ENCODE measurements at places on chromosomes 3 and 15.

- DNase-seq = no peak
These were observed 62.6 kb upstream of the PDZRN3 start for GRCh38 chr3:73687106-73688004.

GRCh38 chr3:100104817-100105413 lies 9.4 kb downstream of the FILIP1L start:
- no peak for DNase-seq

DNA sequence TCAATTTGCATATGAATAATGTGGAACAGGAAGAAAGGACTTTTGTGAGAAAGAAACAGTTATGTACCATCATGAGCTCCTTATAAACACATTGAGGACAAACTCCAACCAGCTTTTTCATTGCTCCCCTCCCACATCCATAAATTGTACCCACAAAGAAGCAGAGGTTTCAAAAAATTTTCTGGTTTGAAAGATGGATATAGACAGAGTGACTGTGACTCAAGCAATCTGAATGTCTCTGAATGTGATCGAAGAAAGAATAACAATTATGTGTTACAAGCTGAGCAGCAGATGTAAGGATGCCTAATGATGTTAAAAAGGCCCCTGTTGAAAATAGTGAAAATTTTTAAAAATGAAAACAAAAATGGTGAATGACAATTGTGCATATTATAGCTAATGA lies 127.4 kb downstream of the TFG start:
- no peak for DNase-seq

DNA sequence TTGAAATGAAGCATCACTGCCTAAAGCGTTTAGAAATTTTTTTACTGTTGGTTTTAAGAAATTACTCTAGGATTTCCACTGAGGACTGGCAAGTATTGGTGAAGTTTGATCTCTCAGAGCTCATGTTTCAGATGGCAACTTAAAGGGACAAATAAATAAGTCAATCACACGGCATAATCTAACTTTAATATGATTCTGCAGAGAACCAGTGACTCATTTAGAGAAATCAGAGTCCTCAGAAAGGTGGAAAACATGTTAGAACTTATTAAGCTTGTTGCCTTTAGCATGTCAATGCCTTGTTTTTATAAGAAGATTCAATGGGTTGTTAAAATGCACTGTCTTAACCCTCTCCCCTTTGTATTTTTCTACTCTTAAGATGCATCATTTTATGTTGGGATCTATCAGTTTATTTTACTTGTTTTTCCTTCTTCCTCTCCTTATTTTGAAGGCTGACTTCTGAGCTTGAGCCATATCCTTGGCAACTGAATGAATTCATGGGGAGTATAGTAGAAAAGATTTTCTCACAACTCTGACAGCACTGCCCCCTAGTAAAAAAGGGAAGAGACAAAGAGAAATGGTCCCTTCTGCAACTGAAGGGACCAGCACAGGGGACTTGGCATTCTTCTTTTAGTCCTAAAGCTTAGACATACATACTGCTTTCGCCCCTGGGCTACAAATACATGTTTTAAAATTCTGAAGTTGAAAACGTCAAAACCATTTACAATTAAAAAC lies 431.2 kb downstream of the LPP start:
- DNase-seq = no peak

- no peak for DNase-seq
These were observed 48.1 kb upstream of the MAP4 start for GRCh38 chr3:48064292-48064829.

DNA sequence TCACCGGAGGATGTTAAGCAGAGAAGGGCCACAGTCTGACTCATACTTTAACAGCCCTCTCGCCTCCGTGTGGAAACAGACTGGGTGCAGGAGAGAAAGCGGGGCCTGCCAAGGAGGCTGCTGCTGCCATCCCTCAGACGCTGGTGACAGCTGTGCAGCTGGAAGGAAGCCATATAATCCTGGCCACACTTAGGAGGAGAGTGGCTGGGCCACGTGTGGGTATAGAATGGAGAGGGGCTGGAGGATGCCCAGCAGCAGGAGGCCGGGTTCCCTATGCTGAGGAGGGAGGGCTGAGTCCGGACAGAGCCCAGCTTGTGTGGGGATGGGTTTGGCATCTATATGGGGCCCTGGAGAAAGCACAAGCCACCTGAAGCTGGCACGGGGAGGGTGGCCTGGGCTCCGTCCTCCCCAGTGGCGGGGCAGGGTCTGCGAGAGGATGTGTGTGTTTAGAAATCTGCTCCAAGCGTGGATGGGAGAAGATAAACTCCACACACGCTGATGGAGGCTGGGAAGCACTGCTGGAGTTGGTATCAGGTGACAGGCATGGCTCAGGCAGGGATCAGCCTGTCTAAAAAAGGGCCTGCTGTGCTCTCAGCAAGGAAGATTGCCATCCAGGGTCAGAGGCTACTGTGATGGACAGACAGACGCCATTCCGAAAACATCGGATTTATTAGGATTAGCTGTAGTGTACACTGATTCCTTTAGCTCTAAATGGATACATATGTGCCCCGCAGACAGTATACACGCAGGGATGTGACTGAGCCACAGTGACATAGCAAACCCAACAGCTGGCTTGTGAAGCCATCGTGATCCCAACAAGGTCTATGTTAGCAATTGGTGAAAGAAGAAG lies 15.9 kb downstream of the ABTB1 start:
- DNase-seq = no peak

DNA sequence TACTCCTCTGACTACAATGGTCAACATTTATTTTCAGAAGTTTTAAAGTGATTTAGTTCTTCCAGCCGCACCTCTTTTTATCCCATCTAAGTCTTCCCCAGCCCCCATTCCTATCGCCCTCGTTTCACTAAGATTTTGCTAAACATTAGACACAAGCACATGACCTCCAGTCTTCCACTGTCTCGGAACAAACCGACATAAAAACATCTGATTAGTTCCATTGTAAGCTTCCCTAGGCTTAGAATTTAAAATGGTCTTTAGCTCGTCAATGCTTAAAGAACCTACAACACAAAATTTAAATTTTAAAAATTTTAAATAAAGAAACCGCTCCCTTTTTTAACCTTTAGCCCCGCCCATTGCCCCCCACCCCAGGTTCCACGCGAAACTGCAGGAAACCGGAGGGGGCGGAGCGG lies 284 bp upstream of the TSC22D2 start:
- no peak for DNase-seq

DNA sequence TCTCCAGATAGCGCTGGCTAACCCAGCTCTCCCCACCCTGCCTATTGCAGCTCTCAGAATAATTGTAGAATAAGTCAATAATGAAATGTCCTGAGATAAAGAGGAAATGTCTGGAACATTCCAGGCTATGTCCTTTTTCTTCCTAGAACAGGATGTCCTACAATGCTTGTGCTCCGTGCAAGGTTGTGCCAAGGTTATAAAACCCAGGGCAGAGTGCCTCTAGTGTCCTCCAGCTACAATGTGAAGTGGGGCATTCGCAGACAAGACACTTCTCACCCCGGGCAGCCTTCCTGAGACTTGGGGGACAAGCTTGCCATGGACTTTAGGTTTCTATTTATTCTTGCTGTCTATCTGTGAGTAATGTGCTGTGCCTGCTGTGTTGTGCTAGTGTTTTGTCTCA lies 900.6 kb downstream of the TUSC7 start:
- no peak for DNase-seq

- no peak for DNase-seq
These were observed 91.0 kb downstream of the LRTM1 start for GRCh38 chr3:54836871-54837270.

DNA sequence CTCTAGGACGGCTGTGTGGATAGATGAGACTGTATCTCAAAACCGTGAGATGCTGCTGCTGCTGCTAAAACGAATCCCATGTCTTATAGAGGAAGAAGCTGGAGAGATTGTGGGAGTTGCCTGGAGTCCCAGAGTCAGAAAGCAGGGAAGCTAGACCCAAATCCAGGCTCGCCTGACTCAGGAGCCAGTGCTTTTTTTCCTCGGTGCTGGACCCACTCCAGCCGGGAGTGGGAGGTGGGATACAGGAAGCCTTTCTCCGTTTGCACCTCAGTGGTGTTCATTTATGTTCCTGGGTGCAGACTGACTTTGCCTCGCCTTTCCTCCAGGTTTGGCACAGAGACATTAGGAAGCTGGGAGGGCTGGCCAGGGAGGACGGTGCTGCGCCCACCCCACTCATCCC lies 150.9 kb upstream of the LINGO1 start:
- DNase-seq = no peak

GRCh38 chr3:110815008-110815583 lies 256.5 kb upstream of the NECTIN3 start:
- DNase-seq = no peak

DNA sequence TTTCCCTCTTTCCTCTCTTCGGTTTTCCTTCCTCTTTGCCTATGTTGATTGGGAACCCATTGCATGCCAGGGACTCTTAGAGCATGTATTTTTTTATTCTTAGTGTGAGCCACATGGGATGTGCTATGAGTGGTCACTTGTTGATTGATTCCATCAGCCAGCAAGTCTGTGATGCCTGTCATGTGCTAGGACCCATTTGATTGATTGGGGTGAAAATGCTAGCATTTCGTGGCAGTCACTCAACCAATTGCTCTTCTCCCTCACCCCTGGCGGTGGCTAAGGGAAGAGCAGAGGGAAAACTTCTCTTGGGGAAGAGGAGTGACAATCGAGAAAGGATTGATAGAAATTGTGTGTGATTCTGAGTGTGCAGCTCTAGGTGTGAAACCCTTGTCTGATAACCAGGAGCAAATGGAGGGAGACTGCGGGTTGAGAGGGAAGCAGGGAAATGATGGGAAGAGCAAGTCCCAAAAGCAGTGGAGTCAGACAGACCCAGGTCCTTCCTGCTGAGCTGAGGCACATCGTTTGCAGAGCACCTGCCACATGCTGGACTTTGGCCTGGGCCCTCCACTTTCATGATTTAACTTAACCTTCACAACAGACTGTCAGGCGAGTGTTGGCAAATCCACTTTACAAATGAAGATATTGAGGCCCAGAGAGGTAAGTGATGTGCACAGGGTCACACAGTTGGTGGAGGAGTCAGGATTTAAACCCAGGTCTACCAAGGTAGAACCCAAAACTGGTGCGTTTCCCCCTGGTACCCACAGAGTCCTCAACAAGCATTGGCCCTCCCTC lies 40.0 kb downstream of the SLC6A11 start:
- no peak for DNase-seq

- DNase-seq = no peak
These were observed 148.8 kb upstream of the NUDT16 start for GRCh38 chr3:131232711-131233267.

- no peak for DNase-seq
These were observed 56.4 kb upstream of the TLE3 start for GRCh38 chr15:70153921-70154717.

GRCh38 chr3:5250467-5251195 lies 63.1 kb downstream of the EDEM1 start:
- no peak for DNase-seq

DNA sequence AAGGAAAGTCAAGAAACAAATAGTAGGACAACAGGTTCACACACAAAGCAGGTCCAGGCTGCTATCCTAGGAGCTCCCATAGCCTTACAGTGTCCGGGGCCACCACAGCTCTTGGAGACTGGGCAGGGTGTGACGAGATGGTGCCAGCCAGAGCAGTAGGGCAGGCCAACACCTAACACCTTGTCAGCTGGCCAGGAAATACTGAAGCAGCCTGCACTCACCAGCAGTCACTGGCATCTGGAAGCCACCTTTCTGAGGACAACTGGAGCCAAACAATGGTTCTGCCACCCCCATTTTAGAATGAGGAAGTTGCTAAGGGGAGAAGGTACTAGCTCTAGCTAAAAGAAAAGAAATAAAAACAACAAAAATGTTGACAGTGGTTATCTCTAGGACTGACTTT lies 47.2 kb downstream of the CCDC12 start:
- DNase-seq = no peak

GRCh38 chr3:64971602-64972001 lies 283.8 kb upstream of the ADAMTS9 start:
- no peak for DNase-seq

GRCh38 chr15:40415226-40415625 lies 9.6 kb downstream of the IVD start:
- no peak for DNase-seq

DNA sequence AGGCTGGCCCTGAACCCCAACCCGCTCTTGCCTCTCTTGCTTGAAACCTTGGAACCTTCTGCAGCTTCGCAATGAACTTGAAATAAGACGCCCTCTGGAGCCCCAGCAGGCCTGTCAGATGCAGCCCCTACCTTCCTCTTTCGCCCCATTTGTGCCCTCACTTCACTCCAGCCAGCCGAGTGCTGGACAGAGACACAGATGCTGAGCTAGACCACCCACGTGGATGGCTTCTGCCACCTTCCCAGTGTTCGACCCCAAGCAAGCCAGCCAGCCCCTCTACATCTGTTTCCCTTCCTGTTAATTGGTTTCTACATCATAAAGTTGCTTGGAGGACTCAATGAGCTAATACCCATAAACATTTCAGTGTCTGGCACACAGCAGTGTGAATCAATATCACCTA lies 23.8 kb upstream of the SNRPA1 start:
- DNase-seq = no peak

DNA sequence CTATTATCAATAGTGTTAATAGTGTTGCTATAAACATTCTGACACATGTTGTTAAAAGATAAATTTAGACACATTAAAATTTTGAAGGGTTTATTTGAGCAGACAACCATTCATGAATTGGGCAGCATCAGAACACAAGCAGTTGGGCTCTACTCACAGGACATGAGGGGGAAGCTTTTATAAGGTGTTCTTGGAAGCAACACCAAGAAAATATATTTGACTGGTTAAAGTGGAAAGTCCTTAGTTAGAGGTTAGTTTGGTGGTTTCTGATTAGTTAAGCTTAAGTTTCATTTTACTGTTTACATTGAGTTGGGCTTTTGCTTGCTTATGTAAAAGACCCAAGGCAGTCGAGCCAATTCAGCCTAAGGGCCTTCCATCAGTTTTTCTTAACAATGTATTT lies 220.7 kb downstream of the CD47 start:
- DNase-seq = no peak

DNA sequence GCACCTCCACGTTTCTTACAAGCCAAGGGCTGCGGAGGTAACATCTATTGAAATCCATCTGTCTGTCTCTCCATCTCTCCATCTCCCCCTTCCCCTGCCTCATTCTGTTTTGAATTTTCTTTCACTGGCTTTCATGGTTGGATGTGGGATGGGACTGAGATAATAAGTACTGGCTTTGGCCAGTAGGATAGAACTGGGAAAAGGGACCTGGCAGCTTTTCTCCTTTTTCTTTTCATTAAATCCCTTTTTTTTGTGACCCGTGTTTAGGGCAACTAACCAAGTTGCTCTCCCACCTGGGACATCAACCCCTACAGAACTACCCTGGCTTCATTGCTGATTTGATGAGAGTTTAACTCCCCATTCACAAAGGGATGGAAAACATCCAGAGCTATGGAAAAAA lies 66.8 kb upstream of the ADAMTSL3 start:
- no peak for DNase-seq

- DNase-seq = no peak
These were observed 4.6 kb downstream of the BCL6 start for GRCh38 chr3:187740421-187741399.
